ENCODE measurements at places on chromosomes 5 and 9. TPM values are rescaled to one million over a fixed set of nuclear protein-coding genes. Genes with fewer than 3 reads are reported as not detected.

Gene PRELID2
- polyA plus RNA-seq, result 59.1 TPM

Gene ANKRD18A
- 10.3 TPM for polyA plus RNA-seq

Gene C5orf63
- 0.31 TPM for polyA plus RNA-seq

Gene SPATA31C1
- polyA plus RNA-seq, result not detected

GRCh38 chr5:43255704-43256103 is 57.5 kb downstream of the HMGCS1 start:
- no peak for DNase-seq

DNA sequence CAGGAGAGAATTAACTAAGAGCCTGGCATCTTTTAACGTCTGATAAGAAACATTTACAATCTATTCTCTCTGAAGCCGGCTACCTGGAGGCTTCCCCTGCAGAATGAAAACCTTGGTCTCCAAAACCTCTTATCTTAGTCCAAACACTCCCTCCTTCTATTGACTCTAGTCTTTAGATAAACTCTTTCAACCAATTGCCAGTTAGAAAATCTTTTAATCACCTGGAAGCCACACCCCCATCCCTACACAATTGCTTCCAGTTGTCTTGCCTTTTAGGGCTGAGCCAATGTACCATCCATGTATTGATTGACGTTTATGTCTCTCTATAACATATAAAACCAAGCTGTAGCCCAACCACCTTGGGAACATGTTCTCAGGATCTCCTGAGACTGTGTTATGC is 1343.1 kb upstream of the C9orf72 start:
- no peak for DNase-seq

- no peak for DNase-seq
Observed at GRCh38 chr5:180603076-180603594, 11.8 kb upstream of the SCGB3A1 start.

- no peak for DNase-seq
Observed at GRCh38 chr5:171506951-171507350, 87.5 kb downstream of the FGF18 start.

DNA sequence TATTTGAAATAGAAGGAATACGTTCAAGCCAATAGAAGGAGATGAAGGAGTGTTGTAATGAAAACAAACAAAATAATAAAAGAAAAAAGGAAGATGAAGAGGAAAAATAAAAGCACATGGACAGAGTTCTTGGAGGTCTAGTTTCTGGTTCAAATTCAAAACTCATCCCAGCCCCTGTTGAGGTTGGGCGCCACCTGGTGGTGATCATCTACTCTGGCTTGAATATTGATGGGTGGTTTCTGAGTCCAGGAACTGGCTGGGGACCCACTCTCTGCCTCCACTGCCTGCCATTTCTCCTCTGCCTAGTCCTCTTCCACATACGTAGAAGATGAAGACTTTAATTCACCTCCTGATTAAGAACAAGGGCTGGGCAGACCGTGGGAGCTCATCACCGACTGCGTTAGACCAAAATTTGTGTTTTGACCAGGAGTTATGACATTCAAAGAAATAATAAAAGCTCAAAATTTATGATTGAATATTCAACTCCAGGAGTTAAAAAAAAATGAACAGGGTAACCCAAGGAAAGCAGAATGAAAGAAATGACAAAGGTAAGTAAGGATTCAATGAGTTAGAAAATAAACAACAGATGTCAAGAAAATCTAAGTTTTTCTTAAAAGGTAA is 99.0 kb upstream of the SLC1A3 start:
- peak; percentile 82 for DNase-seq

DNA sequence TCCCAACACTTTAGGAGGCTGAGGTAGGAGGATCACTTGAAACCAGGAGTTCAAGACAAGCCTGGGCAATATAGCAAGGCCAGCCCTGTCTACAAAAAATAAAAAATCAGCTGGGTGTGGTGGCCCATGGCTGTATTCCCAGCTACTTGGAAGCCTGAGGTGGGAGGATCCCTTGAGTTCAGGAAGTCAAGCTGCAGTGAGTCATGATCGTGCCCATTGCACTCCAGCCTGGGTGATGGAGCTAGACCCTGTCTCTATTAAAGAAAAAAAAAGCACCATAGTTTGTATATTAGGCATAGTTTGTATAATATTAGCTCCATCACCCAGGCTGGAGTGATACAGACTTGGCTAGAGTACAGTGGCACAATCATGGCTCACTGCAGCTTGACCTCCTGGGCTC is 9.6 kb upstream of the NME5 start:
- no peak for DNase-seq

Data from cardiac muscle cell (in vitro differentiated cells and primary cell).